Right renal cortex interstitium (tissue), 3 donors: ENCODE measurements at places on chromosomes 4 and X.

- DNase-seq: no peak
Measured at GRCh38 chr4:121370729-121371325, 10.0 kb downstream of the QRFPR start.

DNA sequence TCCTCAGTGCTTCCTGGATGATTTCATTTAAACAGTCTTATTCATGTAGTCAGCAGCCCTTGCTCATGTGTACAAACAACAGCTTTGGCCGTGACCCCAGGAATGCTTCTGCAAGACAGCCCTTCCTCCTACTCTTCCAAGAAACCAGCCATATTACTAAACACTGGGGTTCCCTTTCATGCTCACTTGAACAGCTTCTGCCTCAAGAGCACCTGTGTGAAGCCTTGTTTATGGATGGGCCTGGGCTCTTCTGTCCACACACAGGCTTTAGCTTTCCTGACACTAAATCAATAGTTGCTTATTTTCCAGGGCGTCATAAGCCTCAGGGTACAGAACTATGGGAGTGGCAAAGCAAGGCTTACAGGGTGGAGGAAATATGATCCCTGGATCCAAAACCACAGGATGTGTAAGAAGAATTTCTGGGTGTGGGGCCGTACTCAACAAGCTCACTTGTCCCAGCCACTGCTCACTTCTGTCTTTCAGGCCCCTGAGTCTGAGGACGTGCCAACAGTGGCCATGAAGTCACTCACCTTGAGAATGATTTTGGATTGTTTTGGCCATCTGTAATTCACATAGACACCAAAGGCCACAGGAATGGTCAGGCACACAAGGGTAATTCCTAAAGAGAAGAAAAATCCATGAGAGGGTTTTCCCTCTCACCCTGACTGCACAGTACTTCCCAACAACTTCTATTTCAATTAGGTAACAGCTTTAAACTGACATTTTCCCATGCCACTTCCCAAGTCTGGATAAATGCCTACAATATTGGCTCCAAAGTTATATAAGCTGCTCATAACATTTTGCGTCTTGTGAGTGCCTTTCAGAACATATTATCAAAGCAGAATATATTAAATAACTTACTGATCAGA, 17.7 kb downstream of the SLC10A6 start:
- DNase-seq: no peak

- no peak for DNase-seq
Measured at GRCh38 chr4:156598138-156598681, 373.4 kb downstream of the PDGFC start.

DNA sequence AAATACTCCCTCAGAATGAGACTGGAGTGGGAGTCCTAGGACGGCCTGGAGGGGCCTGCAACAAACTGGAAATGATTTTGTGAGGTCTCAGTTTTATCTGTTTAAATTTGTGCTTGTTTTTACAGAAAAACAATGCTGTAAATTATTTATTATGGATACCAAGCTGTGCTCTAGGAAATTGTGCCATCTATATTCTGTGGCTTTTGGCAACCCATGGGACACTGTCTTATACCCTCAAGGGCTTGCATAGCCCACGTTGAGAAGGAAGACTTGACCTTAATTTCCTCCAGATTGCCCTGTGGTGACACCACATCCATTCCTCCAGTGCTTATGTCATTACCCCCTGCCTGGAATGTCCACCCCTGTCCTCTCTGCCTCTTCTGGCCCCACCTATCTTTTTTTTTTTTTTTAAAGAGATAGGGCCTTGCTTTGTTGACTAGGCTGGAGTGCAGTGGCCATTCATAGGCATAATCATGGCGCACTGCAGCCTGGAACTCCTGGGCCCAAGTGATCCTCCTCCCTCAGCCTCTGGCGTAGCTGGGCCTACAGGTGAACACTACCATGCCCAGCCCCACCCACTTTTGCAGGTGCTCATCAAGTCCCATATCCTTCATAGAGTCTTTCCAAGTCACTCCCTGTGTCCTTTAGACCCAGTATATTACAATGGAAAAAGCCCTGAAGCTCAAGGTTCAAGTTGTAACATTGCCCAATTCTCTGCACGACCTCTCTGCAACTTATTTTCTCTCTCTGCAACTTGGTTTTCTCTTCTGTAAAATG, 77.4 kb downstream of the HPRT1 start:
- DNase-seq: no peak

DNA sequence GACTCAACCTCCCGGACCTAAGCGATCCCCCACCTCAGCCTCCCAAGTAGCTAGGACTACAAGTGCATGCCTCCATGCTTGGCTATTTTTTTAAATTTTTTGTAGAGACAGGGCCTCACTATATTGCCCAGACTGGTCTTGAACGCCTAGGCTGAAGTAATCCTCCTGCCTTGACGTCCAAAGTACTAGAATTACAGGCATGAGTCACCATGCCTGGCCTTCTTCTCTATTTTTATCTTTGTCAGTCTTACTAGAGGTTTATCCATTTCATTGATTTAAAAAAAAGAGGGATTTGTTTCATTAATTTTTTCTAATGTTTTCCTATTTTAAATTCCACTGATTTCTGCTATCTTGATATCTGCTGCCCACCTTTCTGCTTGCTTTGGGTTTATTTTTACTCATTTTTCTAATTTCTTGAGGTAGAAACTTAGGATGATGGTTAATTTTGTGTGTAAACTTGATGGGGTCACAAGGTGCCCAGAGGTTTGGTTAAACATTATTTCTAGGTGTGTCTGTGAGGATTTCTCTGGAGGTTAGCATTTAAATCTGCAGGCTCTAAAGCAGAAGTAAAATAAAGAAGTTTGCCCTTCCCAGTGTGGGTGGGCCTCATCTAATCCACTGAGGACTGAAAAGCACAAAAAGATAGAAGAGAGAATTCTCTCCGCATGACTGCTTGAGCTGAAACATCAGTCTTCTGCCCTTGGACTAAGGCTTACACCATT, 116.2 kb upstream of the DCLK2 start:
- no peak for DNase-seq

DNA sequence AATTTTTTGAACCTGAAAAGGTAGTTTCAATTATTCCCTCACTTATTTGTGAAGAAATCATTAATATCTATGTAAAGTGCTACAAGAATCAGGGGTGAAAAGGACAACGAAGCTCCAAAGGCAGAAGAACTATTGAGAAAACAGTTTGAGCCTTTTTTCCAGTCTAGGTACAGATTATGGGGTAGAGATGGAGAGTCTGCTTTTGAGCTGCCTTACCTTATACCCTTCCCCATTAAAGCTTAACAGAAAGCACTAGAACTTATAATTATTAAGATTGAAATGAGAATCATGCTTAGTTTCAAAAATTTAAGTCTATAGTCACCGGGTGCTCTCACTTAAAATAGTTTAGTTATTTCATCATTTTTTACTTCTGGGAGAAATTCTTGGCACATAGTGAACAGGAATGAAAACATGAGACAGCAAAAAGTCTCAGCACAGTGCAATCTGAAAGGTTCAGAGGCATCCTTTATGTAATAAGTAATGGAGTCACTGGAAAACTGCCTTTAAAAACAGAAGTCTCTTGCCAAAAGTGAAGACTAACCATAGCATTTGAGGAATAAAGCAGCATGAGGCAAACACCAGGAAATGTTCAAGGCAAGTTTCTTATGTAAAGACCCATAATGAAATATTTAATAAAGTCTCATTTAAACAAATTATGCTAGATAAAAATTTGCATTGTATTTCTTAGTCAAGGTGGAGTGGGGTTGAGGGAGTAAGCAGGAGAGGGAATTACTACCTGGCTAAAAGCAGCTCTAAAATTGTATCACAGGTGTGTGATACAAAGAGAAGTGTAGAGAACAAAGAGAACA, 5.1 kb upstream of the DCLK2 start:
- DNase-seq: no peak

DNA sequence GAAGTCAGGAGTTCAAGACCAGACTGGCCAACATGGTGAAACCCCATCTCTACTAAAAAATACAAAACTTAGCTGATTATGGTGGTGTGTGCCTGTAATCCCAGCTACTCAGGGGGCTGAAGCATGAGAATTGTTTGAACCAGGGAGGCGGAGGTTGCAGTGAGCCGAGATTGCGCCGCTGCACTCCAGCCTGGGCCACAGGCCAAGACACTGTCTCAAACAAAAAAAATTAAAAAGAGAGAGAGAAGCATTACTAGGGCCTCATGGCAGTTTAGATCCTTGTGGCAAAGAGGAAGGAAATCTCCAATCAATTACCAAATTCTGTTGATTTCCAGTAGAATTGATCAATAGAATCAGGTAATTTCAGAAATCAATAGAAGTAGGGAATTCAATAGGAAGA, 16.8 kb upstream of the SLC34A2 start:
- no peak for DNase-seq

DNA sequence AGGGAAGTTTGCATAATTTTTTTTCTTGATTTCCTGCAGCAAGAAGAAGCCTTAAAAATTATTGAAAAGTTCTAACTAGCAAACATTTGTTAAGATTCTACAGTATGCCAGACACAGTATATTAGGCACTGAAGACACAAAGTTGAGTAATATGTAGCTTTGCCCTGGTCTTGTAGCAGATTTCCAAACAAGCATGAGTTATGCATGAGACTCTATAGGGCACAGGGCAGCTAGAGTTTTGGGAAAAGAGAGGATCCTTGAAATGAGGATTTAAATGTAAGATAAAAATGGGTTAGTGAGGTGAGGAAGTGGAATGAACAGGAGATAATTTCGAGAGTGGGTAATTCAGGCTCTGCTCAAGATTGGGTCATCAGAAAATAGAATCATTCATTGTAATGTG, 8.6 kb upstream of the GPRIN3 start:
- DNase-seq: no peak

DNA sequence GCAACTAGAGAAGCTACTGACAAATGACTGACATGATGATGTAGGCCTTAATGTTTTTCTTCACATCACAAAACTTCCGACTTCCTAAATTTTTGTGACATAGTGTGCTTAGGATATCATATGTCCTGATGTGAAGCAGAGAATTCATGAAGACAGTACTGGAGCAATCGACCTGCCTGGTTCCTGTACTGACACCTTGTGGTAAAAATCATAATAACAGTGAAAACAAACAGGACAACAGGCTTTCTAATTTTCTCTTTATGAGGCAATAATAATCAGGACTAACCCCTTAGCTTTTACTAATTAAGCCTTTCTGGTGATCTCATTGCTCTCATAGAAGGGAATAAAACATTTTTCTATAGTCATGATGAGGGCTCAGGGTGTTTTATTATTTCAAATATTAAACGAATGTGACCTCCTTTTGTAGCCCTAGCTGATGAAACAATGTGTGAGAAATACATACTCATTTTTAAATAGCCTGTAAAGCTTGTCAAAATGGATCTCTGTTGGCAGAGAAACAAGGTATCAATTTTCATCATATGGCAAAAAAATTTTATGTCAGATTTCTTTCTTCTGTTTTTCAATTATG, 158.4 kb downstream of the TENT5D start:
- DNase-seq: no peak

GRCh38 chrX:97637289-97637688, 753.6 kb downstream of the RPA4 start:
- no peak for DNase-seq

DNA sequence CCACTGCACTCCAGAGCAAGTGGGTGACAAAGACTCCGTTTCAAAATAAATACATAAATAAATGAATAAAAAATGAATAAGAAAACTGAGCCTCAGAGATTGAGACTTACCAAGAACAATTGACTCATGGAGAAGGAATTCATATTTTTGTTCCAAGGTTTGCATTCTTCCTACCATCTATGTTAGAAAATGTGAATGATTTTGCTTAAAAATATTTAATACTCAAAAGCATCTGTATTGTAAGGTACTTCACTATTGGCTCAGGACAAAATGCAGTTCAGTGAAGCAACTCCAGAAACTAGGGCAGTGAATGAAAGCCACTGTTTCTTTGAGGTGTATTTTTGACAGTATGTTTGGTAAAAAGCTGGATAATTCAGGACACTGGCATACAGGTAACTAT, 54.1 kb downstream of the XAGE2 start:
- DNase-seq: no peak

GRCh38 chrX:10177601-10178000, 20.8 kb downstream of the CLCN4 start:
- no peak for DNase-seq

DNA sequence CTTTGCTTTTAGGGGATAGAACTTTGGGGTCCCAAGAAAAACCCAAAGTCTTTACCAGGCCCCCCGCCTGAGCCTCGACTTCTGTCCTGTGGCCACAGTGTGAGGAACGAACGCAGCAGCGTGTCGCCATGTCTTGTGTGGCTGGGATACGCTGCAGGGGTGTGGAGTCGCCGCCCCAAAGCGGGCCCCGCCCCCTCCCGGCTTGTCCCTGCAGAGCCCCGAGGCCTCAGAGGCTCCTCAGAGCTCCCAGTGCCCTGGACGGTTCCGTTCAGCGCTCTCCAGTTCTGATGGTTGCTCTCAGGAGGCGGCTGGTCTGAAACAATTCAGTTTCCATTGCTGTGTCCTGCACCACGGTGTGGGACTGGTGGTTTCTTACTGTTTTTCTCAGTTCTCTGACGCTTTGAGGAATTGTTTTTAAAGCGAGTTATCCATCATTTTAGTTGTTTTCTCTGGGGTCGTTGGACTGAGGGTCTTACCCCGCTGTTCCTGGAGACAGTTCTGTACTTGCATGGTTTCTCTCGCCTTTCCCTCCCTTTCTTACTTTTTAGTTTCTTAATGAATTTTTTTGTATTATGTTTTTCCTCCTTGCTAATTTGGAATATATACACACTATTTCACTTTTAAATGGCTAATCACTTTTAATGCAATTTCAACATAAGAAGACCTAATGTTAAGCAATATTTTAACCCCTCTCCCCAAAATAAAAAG, 1.6 kb upstream of the IDUA start:
- no peak for DNase-seq

DNA sequence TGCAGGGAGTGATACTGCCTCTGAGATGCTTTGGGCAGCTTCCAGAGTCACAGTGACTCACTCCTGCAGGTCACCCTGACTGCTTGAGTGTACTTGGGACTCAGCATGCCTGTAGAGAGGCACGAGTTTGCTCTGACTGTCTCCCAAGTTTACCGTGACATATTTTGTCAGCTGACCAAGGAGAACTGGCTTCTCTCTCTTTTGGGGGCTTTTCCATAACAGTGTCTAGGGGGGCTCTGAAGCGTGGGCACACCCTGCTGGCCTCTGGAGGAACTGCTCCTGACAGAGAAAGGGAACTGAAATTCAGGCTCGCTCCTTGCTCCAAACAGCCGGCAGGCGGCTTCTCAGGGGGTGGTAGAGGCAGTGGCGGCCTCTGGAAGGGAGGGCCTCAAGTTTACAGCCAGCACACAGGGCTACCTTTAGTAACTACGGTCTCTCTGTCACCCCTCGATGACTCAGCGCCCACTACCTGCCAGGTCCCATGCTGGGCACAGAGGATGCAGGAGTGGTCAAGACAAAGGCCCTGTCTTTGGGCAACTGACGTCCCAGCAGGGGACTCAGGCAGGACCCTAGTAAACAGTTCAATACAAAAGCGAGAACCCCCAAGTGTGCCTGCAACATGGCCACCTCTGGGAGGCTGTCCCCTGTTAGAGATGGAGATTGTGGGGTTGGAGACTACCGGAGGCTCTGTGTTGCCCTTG, 17.8 kb downstream of the ZNF185 start:
- DNase-seq: no peak

- no peak for DNase-seq
Measured at GRCh38 chr4:4446434-4446833, 59.5 kb downstream of the NSG1 start.

GRCh38 chr4:26737385-26737784, 123.3 kb upstream of the STIM2 start:
- no peak for DNase-seq

GRCh38 chr4:48967101-48967500, 19.0 kb upstream of the CWH43 start:
- no peak for DNase-seq

- no peak for DNase-seq
Measured at GRCh38 chr4:2652415-2653160, 103.5 kb downstream of the TNIP2 start.
